ENCODE measurements at places on chromosomes 2 and 18.

- no peak for DNase-seq
Observed at GRCh38 chr18:56146565-56146964, 491.8 kb downstream of the TXNL1 start.

- no peak for DNase-seq
Observed at GRCh38 chr2:218294430-218295022, 2.2 kb upstream of the TMBIM1 start.

DNA sequence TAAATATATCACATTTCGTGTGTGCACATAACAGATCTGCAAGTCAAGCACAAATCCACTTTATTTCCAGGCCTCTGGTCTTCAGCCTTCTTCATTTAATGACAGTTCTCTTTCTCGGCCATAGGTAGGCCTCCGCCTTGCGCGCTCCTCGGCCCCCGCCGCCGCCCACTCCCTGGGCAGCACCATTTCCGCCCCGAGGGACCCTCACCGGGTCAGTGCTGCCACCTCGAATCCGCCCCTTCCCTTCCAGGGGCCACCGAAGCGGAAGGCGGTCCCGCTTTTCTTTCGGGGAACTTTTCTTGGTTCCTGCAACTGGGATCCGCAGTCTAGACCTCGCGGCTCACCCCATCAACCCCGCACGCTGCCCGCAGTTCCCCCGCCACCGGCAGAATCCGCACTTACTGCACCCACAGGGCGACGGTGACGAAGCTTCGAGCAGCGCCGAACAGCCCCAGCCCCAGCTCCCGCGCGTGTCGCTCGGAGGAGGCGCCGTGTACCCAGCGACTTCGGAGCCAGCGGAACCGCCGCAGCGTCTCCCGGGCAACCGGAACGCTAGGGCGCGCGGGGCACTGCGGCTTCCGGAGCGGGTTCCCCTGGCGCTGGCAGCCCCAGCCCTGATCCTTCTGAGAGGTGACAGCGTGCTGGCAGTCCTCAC, at the start of gene CDKL4:
TSS of gene CDKL4 (minus strand) at position 502 of the 655 bp plus-strand sequence.
- no peak for DNase-seq

DNA sequence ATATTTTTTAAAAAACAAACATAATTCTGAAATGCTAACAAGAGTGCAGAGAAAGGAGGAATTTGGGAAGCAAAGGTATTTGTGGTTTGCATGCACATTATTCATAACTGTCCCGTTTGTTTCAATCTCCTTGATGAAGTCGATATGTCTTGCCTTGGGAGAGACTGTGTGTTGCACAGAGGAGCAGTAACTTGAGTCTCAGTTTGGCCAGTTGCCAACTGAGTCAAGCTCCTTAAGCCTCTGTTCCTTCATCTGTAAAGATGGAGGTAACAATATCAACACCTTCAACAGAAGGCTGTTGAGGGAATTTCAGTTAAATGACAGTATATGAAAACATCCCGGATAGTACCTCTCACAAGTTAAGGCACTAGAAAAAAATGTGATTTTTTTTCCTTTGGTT, 226.2 kb downstream of the ASXL3 start:
- DNase-seq = no peak

DNA sequence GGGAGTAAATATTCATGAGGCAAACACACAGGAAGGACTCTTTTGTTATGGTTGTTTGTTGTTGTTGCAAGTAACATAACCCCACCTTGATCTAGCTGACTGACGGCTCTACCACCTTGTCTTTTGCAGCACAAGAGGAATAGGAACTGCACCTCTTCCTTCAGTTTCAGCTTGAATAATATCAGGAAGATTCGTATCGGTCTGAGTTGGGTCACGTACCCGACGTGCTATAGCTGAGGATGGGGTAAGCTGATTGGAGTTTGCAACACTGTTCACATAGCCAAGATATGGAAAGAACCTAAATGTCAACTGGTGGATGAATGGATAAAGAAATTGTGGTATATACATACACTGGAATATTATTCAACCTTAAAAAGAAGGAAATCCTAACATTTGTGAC, 14.5 kb upstream of the IL1RN start:
- no peak for DNase-seq

DNA sequence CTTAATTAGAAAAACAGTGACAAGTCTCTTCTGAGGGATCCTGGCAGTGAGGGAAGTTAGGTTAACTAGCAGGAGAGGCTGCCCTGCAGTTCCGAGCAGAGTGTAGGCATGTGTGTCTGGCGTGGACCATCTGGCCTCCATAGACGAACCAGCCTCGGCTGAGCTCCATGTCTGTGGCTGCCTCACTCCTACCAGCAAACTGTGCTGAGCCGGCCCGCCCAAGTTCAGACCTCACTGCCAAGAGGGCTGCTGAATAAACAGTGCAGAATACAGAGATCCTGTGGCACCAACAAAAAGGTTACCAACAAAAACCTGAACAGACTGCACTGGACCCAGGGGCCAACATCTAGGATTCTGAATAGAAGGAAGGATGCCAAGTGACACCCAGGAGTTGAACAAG, 27.3 kb downstream of the INO80C start:
- no peak for DNase-seq

- no peak for DNase-seq
Observed at GRCh38 chr2:181047829-181048228, 67.4 kb downstream of the UBE2E3 start.

GRCh38 chr2:36538335-36538734, 59.6 kb downstream of the FEZ2 start:
- no peak for DNase-seq

- no peak for DNase-seq
Observed at GRCh38 chr2:2116657-2117056, 214.4 kb downstream of the MYT1L start.

DNA sequence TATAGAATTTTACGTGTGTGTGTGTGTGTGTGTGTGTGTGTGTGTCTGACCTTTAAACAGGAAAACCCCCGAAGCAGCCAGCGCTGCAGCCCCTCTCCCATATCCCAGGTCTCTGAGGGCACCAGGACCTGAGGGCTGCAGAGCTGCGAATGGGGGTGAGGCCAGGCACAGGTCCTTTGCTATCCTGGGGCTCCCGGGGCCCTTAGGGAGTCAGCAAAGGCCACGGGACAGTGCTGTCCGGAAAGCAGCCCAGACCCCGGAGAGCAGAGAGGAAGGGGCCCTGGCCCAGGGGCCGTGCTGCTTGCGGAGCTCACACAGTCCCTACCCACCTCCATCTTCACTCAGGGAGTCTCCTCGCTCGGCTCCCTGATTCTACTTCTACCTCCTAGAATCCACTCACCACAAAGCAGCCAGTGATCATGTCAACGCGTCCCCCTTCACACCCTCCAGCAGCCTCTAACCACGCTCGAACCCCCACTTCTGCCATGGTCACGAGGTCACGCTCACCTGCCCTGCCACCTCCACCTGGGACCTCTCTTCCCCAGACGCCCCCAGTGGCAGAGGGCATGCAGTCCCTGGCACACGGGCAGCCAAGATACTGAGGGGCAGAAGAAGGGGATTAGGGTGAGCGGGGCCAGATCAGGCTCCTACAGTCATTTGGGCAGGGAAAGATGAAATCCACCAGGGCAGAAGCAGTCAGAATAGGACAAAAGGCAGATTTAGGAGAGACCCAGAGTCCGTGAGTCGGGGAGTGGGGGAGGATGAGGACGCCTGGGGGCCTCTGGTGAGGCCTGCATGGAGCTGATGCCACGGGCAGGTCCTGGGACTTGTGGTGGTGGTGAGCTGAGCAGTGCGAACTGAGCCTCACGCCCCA, 86.7 kb downstream of the USP40 start:
- no peak for DNase-seq

GRCh38 chr18:48930926-48931325, 19.8 kb downstream of the SMAD7 start:
- no peak for DNase-seq

DNA sequence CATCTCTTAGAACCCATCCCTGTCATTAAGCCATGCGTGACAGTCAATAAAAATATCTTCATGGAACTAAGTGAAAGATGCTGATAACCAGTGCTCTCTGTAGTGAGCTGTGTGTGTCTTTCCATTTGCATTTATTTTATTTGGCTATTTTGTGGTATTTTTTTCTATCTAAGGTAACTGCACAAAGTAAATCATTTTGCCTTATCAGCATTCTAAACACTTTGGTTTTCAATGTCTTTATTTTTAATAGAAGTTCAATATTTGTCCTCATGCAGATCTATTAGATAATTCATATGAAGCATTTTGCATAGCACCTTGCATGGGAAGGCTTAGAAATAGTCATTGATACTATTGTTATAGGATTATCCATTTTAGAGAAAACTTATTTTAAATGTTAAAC, 163.6 kb upstream of the TANK start:
- DNase-seq = no peak

All from cortex of kidney (tissue), 1 donor.